ENCODE measurements at places on chromosomes 7 and 10.

DNA sequence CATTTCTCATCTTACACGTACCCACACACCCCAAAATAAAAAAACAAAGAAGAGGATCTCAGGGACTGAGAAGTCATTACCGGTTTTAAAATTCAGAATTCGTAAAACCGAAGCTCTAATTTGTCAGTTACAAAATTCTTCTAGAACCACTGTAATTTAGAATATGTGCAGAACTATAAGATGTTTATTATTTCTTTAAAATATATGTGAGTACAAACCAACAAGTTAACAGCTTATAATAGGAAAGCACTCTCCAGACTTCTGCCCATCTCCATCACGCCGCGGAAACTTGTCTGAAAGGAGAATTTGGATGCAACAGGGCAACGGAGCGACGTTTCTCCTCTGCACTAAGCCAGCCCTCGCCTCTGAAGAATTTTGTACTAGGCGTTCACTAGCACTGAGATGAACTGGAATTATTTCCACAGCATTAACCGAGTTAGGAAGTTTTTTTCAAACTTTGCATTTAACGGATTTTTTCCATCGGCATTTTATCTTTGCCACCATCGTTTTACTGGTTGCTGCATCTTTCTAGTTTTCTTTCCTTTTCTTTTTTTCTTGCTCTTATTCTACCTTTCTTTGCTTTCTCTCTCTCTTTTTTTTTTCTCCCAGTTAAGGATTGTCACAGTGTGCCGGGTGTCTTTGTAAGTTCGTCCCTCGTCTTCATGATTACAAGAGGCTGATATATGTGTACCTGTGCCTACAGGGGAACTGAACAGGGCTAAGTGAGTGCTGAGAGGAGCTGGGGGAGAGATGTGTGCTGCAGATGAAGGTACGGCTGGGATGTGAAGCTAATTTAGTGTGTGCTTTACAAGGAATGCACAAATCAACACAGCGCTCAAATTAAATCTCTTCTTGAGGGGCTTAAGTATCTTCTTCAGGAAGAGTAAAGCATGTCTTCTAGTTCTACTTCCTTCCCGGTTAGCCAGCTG, 295.9 kb upstream of the NFE2L3 start:
- DNase-seq, result no peak

GRCh38 chr7:124059375-124059774, 26.5 kb upstream of the TMEM229A start:
- DNase-seq, result no peak

DNA sequence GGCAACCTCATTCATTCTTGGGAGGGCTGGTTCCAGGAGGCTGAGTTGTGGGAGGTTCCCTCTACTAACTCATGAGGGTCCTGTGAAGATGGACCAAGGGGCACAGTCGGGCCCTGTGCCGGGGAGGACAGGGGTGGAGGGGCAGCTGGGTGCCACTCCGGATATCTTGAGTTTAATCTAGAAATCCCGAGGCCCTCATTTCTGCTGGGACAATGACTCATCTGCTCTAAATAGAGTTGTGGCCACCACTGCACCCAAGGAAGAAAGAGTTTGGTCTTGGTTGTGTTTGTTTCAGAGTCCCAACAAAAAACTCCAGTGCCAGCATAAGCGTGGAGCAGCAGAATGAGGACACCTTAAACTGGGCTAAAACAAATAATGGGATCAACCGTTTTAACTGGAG, 82.4 kb downstream of the EBF3 start:
- DNase-seq, result no peak

GRCh38 chr7:112162142-112162766, 43.9 kb downstream of the DOCK4 start:
- DNase-seq, result no peak

GRCh38 chr10:72132854-72133253, 44.5 kb upstream of the SPOCK2 start:
- DNase-seq, result no peak

DNA sequence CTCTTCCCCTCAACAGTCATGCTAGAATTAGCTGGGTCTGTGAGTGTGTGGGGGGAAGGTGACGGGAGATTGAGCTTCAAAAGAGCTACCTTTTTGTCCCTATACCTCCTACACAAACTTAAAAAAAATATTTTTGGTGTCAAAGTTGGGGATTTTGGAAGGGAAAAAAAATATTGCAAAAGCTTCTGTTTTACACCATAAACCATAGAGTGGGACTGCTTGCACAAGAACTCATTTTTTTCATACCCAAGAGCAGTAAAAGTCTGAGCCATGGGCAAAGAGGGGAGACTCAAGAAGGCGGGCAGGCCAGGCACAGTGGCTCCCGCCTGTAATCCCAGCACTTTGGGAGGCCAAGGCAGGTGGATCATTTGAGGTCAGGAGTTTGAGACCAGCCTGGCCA, 9.4 kb upstream of the ZDHHC4 start:
- DNase-seq, result no peak

- DNase-seq, result no peak
Measured at GRCh38 chr7:155276800-155277375, 20.8 kb upstream of the INSIG1 start.

- no peak for DNase-seq
Measured at GRCh38 chr10:92244796-92245195, 46.1 kb downstream of the CPEB3 start.

DNA sequence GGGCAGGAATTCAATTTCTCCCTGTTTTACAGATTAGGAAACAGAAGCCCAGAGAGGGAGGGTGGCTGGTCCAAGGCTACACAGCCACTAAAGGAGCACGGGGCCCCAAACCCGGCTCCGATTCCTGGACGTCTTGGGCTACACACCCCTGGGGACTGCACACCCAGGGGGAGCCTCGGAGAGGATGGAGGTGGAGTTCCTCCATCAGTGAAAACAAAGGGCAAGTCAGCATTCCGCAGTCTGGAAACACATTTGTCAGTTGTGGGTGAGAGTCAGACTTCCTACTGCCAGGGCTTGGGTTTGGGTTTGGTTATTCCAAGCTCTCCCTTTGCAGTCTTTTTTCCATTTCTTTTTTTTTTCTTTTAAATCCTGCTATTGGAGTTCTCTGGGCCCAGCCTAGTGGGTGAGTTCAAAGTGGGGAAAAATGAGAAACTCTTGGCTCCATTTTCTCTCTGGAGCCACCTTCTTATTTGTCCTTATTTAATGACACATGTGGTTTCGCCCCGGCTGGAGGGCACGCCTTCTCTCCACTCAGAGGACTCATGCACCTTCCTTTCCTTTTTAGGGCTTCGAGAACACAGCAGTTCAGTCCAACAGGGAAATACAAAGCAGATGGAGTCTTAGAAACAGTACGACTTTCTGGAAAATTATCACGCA, 59.9 kb upstream of the AQP1 start:
- no peak for DNase-seq

DNA sequence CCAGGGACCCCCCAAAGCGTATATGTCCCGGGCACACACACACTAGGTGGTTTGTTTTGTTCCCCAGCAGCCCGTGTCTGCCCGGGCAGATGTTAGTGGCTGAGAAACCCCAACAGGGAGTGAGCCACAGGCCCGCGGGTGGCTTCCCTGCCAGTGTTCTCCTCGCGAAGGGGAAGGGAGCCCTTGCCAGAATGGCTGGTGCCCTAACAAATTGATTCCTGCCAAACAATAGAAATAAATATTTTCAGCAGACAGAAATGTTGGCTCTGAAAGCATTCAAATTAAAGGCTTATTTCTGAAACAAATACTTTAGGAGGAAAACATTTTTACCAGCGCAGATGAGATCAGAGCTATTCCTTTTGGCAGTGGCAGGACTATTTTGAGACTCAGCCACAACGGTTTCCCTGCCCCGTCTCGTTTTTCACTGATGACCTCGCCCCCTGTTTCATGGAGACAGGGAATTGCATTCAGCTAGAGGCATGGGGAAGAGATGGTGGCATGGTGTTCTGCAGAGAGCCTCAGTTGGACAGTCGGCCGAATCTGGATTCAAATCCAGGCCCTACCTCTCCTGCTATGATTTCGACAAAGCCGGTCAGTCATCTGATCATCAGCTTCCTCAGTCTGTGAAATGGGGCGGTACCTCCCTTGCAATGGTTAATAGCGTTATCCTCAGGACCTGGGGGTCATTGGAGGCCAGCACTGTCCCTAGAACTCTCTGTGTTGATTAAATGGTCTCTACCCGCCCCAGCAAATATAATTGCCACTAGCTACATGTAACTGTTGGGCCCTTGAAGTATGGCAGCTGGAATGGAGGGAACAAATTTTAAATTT, 84.5 kb downstream of the CUX1 start:
- DNase-seq, result no peak

DNA sequence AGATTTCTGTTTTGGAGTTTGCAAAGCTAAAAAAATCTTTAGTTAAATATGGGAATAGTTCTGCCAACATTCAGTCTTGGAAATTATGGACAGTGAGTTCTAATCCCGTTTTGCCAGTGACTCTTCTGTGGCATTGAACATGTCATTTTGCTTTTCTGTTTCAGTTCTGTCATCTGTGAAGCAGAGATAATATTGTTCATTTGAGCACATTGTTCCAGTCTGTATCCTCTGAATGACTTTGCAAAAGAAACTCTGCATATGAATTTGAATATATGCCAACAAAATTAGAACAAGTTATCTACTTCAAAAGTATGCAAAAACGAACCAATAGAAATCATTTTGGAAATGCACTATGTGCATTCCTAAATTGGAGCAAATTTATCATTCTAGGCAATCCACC, 746.0 kb upstream of the POT1 start:
- no peak for DNase-seq

DNA sequence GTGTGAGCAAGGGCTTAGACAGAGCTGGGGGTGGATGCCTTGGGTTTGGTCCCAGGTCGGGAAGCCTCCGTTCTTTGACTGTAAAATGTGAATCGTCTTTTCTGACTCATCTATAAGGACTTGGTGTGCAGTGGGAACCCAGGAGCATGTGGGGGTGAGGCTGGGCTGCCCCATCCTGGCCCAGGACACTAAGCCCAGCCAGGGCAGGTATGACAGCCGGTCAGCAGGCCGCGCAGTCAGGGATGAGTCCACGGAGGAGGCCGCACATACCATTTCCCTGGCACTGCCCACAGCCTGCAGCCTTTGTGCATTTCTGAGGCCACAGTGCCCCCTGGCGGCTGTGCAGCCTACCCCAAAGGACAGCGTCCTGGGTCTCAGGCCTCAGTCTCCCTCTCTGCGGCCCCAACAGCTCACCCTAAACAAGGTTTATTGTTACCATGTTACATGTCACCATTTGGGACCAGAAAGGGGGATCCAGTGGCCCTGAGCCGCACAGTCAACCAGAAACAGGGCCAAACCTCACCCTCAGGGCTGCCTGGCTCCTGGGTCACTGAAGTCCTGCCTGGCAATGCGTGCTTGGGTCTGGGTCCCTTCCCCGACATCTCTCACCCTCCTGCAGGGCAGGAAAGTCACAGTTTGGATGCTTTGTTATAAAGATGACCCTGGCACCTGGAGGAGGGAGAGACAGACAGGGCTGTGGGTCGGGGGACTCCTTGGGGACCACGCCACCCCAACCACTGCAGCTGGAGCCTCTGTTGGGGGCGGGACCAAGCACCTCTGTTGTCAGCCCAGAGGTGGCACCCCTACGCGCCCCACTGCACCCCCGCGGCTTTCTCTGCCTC, 14.4 kb upstream of the SH2B2 start:
- DNase-seq, result peak; percentile 60

DNA sequence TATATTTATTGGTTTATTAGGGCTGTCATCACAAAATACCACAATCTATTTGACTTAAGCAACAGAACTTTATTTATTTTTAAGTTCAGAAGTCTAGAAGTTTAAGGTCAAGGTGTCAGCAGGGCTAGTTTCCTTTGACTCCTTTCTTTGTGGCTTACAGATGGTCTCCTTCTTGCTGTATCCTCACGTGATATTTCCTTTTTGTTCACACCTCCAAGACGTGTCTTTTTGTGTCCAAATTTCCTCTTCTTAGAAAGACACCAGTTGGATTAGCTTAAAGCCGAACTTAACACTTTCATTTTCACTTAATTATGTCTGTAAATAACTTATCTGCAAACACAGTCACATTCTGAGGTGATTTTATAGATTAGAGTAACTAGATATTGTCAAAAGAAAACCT, 631.4 kb upstream of the POT1 start:
- DNase-seq, result no peak

DNA sequence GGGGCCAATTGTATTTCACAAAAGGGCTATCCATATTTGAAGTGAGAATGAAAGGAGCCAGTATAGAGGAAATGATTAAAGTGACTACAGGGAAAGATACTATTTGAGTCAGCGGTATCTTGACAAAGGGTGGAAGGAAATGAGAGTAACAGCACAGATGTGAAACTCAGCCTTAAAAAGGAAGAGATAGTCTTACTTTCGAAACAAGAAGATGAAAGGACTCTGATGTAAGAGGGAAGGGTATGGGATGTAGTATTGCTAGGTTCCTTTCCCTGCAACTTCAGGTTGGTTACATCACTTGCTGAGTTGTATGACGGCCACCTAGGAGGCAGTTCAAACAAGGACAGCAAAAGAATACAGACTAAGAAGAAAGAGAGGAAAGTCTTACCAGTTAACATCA, 13.7 kb downstream of the CISD1 start:
- peak; percentile 87 for DNase-seq

GRCh38 chr10:81019029-81019890, 481.6 kb downstream of the SH2D4B start:
- peak; percentile 36 for DNase-seq

DNA sequence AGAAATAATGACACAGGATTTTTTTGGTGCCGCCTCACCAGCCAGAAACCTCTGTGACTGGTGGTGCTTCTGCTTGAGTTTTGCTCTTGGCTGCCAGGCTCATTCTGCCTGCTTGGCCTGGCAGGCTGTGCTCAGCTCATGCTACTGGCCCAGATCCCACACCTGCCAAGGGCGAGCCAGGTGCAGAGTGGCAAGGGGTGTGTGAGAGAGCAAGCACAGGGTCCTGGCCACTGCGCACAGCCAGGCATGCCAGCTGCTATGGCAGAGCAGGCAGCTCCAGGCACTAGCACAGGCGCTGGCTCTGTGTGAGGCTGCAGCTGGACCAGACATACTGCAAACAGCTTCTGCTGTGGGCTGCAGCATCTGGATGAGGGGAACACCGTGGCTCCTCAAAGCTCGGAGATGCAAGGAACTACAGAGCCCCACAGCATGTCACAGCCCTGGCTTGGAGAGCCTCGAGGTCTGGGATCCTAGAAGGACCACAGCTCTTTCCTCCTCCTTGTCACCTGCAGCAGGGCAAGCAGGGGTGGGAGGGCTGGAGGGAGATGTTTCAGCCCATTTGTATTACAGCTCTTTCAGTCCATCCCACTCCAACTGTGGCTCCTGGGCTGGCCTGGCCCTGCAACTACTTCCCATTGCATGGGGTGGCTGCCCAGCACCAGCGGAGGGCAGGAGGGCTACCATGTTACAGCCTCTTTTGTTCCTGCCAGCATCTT, 313.4 kb upstream of the SEMA3C start:
- DNase-seq, result no peak

- no peak for DNase-seq
Measured at GRCh38 chr10:1273372-1274105, 217.4 kb downstream of the WDR37 start.

Measured in activated CD4-positive, alpha-beta T cell treated with anti-CD3 and anti-CD28 coated beads, Interleukin-2, amount 50 U/mL, for 16 hours (primary cell).